ENCODE measurements at places on chromosomes 11 and 22.

GRCh38 chr11:117316197-117316961 lies at the start of gene BACE1:
BACE1 (minus strand) TSS chr11:117316256; CDS start chr11:117315795, 461 bp downstream.
- DNase-seq: peak; percentile 52

DNA sequence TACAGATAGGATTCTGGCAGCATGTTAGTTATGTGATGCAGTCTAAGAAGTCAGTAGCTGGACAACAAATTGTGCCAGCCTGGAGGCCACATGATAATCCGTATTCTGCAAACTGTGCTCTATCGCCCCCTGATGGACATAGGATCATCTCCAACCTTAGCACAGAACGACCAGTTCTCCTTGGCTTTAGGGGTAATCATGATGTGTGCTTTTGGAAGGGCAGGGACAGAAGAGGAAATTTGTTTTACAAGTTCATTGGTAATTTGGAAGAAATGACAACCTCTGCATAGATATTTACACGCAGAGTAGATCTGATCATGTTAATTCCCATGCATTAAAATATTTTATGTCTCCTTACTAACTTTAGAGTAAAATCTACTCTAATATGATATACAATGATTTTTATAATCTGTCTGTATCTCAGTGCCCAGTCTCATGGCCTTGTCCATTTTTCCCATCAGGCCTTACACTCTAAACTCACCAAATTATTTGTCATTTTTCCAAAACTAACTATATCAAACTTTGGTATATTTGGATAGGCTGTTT lies 12.1 kb downstream of the OR10D3 start:
- no peak for DNase-seq

DNA sequence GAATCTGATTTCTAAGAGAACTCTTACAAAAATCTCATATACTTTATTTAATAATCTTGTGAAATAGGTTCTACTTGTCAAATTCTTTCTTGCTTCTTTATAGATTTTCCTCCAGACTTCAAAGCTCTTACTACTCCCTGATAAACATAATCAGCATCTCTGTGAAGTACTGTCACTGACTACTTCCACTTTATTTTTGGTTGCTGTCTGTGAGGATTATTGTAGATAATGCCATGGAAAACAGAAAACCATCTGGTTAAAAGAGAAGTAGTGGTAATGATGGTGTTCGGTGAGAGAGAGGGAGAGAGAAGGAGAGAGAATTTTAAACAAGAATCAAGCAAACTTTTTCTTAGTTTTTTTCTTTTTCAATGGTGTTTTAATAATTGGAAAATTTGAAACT lies 152.3 kb downstream of the TMEM135 start:
- DNase-seq: no peak

DNA sequence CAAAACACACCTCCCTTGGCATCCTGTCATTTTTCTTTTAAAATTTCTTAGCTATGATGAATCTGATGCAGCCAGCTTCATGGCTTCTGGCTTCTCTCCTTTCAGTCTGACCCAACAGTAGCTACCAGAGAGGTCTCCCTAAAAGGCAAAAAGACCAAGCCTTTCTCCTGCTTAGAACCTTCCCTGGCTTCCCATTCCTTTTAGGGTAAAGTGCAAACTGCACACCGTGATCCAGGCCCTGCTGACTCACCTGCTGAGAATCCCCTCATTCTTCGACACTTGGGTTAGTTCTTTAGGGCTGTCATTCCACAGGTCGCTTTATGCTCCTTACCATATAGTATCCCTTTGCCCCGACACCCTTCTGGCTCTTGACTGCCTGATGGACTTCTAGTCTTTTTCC lies 362.4 kb downstream of the MIAT start:
- DNase-seq: no peak

DNA sequence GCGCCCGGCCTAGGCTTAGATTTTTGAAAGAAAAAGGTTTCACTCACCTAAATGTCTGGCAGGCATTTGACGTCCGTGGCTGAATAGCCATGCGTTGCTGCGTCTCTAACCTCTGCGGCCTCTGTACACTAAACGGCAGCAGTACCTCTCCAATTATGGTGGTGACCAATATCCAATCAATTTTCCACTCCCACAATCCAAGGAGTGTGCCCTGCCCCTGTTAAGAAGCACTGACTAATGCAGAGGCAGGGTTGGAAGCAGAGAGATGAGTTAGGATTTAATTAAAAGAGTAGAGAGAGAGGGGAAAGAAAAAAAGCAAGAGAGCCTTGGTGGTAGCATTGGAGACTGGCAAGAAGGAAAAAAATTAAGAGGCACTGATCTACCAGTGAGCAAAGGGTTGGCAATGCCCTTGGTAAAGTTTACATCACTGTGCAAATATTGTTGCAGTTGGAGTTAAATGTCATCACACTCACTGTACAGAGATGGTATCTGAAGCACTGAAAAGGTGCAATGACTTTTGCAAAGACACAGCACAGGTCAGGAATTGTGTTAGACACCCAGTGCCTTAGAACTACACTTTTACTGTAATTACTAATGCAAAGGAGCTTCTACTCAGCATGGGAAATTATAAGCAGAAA lies 526.7 kb downstream of the NTM start:
- DNase-seq: no peak

DNA sequence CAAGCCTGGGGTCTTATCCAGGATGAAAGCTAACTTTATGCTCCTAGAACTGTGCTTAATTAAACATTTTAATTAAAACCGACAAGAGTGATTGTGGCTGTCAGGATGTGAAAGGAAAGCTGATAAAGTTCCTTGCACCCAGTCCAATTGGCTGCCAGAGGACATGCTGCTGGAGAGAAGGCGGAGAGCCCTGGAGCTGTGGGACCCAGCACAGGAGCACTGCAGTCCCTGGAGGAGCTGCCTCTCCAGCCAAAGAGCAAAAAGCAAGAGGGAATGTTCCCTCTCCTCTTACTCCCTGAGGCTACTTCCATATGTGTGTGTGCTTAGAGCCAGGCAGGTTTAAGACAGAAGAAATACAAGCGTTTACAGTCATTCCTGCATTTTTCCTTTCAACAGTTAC lies 118.6 kb downstream of the OPCML start:
- DNase-seq: no peak

- no peak for DNase-seq
These were observed 534 bp downstream of the RBFOX2 start for GRCh38 chr22:36027935-36028645.

DNA sequence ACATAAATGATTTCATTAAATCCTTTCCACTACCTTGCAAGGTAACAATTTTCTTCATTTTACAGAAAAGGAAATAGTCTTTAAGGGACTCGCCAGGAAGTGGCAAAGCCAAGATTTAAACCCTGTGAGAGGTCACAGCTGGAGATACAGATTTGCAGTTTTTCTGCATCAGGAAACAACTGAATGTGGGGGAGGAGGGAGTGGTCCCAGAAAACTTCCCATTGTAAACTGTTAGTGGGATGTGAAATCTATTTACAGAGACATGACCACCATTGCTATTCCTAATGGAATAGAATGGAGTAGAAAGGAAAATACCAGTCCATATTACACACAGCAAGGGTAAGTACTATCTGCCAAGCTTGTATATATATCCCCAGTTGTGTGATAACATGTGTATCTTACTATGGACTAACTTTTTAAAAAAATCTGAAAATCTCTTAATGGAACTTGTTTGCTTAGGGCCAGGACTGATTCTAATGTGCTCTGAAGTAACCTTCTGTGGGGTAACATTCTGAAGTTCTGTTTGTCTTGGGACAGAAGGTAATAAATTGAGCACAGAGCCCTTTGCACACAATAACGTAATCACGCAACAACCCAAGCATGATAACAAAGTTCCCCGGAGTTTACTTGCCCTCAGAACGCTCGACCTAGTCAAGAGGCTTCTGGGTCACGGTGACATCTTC lies 10.9 kb upstream of the TSKU start:
- DNase-seq: no peak

DNA sequence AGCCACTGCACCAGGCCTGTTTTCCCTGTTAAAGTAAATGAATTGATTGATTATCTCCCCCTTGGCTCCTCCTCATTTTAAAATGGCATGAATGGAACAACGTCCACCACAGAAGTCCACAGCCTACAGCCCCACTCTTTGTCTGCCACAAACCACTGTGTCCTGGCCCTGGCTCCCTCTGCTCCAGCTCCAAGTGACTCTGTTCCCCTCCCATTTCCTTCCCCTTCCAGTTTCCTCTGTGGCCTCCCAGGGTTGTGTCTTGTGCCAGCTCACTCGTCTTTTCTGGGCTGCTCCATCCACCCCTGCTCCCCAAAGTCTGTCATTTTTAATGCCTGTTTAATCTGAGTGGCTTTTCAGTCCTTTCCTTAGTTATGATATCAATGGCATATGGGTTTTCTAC lies 52.4 kb upstream of the CD5 start:
- DNase-seq: no peak

- DNase-seq: no peak
These were observed 221.3 kb downstream of the DDX10 start for GRCh38 chr11:108886005-108886659.

GRCh38 chr11:89490602-89490980 lies 584 bp downstream of the NOX4 start:
- no peak for DNase-seq

- DNase-seq: no peak
These were observed 525 bp downstream of the BIK start for GRCh38 chr22:43110927-43111623.

DNA sequence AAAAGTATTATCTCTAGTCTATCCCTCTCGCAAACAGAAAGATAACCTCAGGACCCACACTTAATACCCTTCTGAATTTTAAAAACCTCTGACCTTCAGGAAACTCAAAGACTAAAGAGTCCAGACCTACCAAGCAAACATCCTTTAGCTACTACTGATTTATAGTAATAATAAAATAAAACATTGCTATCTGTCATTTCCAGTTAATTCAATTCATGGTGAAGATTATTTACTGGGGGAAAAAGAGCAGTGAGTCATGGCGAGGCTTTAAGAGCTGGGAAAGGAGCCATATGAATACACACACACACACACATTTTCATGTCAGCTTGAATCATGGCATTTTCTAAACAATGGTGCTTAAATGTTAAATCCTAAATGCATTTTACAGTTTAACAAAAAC lies 87.1 kb downstream of the FAM76B start:
- DNase-seq: peak; percentile 50

DNA sequence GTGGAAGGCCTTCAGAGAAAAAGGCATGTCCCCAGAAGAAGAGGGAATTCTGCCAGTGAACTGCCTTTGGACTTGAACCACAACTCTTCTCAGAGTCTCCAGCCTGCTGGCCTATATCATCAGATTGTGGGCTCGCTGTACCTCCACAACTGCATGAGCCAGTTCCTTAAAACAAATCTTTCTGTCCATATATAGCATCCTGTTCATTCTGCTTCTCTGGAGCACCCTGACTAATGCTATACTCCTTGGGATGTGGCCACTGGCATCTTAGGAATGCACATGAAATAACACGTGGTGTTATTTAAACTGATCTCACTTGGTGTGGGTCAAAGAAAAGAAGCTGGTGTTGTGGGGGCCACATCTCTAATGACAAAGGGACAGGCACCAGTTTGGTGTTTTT lies 58.3 kb upstream of the VSTM5 start:
- peak; percentile 45 for DNase-seq

DNA sequence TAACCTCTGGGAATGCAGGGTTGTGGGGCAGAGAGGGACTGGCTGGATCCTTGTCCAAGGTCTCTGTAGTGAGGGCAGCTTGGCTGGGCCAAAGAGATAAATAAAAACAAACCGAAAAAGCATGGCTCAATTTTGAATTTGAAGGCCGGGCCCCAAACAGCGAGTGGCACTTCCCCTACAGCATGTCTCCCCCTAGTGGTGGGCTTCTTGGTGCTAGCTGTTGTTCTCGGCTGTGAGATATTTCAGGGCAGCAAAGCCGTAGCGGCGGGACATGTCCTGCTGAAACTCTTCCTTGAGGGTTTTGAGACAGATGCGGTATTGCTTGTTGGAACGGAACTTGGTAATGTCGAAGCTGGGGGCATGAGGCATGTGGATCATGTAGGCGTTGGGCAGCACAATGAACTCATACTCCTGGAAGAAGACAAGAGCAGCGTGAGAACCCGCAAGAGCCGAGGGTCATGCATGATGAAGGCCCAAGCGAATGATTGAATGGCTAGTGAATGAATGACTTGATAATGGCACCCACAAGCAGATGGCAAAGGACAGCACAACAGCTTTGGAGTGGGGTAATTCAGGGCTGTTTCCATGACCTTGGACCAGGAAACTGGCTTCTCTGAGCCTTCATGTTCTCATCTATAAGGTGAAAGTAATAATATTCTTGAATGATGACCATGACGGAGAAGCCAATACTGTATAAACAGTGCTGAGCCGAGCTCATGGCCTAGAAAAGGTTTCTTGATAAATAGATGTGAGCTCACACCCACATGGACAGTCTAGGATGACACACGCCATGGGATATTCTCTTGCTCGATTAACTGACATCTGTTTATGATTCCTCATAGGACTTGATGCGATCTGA lies 216.3 kb upstream of the SYN3 start:
- DNase-seq: no peak

GRCh38 chr11:71095294-71095850 lies 157.0 kb downstream of the SHANK2 start:
- DNase-seq: no peak

DNA sequence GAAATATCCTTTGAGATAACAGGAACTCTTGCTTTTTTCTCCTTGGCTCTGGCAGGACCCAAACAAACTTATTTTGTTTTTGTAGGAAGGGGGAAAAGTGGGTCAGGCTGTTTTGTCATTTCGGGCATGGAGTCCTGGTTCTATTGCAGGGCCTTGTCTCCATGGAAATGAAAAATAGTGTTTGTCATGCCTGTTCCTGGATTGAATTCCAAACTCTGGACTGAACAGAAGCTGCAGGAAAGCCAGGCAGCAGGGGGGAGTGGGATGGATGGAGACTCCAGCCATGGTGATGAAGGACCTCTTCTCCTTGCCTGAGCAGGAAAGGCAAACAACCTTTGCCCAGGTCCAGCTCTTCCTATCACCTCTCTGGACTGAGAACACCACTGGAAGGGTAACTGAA lies 87.0 kb downstream of the SCN3B start:
- DNase-seq: no peak

GRCh38 chr11:67304511-67305113 lies 1.3 kb downstream of the SSH3 start:
- DNase-seq: no peak

DNA sequence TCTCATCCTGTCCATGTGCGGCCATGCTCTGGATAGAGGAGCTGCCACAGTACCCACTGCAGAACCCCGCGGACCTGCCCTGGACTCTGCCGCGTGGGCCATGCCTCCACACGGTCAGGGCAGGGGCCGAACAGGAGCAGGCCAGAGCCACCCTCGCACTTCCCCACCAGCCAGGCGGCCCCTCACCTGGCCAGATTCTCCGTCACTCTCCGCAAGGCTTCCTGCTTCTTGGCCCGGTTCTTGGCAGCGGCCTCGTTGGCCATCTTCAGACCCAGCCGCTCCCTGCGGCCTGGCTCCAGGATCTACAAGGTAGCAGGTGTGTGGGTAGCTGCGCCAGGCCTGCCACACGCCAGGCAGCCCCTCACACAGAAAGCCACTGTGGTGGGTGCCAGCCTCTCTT lies 3.8 kb downstream of the TSSK2 start:
- no peak for DNase-seq

GRCh38 chr22:17695986-17696385 lies 57.4 kb downstream of the BCL2L13 start:
- no peak for DNase-seq

Measured in BJ (cell line).